ENCODE measurements at places on chromosomes 7 and 10.

GRCh38 chr7:27972276-27972675 is 208.3 kb downstream of the JAZF1 start:
- no peak for DNase-seq

DNA sequence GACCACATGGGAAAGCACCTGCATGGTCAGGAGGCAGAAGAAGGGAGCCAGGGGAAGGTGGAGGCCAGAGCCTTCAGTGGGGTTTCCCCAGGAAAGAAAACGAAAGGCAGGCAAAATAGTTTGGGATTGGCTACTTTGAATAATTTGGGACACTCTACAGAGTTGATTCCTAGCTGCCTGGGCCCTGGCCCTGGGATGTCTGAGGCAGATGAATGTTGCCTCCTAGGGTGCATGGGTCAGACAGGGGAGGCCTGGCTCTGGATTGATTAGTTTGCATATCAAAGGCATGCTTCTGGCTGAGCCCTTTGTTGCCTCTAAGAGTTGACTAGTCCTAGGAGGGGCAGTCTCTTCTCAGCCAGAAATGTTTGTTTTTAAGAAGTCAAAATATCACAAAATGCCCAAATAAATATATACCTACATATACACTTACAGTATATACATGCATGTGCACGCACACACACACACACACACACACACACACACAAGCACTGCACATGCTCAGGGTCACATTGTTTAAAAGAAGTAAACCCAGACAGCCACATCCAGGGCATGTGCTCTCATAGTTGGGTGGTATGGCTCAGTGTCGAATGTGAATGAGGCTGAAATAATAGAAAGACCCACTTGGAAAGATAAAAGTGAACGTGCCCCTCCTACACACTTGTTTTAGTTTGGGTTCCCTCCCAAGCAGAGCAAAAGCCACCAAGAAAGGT is 184.2 kb downstream of the GPAM start:
- DNase-seq, result no peak

DNA sequence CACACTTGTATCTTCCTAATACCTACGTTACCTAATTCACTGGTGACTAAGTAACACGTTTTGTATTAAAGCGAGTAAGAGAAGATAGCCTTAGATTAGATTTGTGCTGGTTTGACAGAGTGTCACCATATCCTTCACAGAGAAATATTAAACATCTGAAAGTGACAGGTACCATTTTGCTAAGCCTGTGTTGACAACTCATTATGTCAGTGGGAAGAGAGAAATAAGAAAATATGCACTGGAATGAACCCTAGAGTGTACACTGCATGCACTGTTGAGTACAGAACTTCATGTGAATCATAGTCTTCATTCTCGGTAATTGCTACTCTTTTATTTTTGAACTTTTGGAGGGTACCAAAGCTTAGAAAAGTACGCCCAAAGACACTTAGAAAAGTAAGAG is 10.9 kb downstream of the PRKG1 start:
- DNase-seq, result no peak

- DNase-seq, result no peak
Measured at GRCh38 chr7:45923818-45924217, 2.7 kb upstream of the IGFBP3 start.

- no peak for DNase-seq
Measured at GRCh38 chr7:27123477-27124053, 7.0 kb downstream of the HOXA4 start.

DNA sequence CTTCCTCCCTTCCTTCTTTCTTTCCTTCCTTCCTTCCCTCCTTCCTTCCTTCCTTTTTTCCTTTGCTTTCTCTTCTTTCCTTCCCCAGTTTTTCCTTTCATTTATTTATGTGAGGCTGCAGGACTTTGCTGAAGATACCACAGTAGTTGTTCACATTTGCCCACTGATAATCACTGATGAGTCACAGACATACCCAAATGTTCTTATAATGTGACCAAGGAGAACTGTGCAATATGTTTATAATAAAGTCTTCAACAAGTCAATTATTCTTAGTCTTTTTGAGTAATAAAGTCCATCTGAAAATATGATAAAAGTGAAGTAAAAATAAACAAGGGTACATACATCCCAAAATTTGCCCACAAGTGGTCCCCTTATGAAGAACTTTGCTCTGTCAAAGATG is 159.7 kb downstream of the GNAI1 start:
- DNase-seq, result no peak

GRCh38 chr10:65620404-65621048 is 1305.3 kb upstream of the LRRTM3 start:
- DNase-seq, result no peak

GRCh38 chr7:84916161-84916560 is 270.7 kb downstream of the SEMA3D start:
- DNase-seq, result no peak

DNA sequence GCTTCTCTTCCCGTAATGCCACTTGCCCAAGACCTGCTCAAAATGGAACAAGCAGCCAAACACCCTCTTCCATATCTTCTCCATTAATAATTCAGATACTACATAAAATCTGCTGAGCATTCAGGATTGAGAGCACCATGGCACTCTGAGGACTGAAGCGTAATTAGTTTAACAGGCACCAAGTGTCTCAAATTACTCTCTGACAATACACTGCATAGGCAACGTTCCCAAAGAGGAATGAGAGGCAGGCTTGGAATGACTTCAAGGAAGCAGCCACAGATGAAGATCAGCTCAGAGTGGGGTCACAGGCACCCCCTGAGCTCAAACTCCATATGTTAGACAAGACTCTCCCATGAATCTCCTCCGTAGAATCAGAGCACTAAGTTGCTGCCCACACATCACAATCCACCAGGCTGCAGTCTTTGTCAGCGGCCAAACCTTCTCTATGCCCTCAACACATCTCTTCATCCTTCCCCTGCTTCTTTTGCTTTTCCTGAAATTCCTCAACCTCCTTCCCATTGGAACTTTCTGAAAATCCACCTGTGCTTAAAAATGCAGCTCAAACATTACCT is 4.7 kb upstream of the ABLIM1 start:
- DNase-seq, result no peak

GRCh38 chr7:156764016-156764669 is 123.6 kb downstream of the RNF32 start:
- no peak for DNase-seq

GRCh38 chr10:90494183-90494582 is 363.7 kb downstream of the HTR7 start:
- DNase-seq, result no peak

- DNase-seq, result no peak
Measured at GRCh38 chr10:132802694-132803320, 16.9 kb upstream of the NKX6-2 start.

DNA sequence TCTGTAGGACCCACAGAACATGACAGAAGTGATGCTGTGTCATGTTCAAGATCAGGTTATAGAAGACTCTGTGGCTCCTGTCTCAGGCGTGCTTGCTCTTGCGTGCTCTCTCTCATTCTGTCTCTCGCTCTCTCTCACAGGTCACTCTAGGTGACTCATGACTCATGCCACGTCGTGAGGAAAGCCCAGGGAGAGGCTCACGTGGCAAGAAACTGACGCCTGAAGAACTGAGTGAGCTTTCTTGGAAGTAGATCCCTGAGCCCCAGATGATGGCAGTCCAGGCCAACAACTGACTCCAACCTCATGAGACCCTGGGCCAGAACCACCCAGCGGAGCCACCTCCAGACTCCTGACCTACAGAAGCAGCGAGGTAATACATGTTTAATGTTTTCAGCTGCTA is 103.3 kb downstream of the DNMBP start:
- no peak for DNase-seq

GRCh38 chr10:131762789-131763696 is 137.8 kb upstream of the PPP2R2D start:
- DNase-seq, result no peak

- DNase-seq, result no peak
Measured at GRCh38 chr10:102752266-102752930, 8.7 kb downstream of the WBP1L start.

GRCh38 chr7:46658281-46658680 is 737.2 kb upstream of the IGFBP3 start:
- no peak for DNase-seq

- no peak for DNase-seq
Measured at GRCh38 chr10:18822156-18822555, 162.9 kb downstream of the ARL5B start.

GRCh38 chr10:59272061-59272460 is 90.3 kb downstream of the FAM13C start:
- no peak for DNase-seq

DNA sequence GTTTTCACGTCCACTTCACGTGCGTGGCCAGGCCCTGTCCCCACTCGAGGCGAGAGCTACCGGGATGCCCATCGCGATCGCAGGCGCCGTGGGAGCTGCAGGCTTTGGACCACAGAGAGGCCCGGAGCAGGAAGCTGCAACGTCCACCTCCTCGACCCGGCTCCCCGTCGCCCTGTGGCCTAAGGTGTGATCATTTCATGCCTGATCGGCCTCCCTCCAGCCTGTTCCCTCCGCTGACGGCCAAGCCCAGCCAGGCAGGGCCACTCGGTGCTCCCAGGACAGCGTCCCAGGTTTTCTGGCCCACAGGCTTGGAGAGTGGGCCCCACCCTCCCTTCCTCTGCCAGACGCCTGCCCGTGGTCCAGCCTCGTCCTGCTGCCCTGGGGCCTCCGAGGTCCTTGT is 19.6 kb downstream of the KNDC1 start:
- DNase-seq, result no peak

DNA sequence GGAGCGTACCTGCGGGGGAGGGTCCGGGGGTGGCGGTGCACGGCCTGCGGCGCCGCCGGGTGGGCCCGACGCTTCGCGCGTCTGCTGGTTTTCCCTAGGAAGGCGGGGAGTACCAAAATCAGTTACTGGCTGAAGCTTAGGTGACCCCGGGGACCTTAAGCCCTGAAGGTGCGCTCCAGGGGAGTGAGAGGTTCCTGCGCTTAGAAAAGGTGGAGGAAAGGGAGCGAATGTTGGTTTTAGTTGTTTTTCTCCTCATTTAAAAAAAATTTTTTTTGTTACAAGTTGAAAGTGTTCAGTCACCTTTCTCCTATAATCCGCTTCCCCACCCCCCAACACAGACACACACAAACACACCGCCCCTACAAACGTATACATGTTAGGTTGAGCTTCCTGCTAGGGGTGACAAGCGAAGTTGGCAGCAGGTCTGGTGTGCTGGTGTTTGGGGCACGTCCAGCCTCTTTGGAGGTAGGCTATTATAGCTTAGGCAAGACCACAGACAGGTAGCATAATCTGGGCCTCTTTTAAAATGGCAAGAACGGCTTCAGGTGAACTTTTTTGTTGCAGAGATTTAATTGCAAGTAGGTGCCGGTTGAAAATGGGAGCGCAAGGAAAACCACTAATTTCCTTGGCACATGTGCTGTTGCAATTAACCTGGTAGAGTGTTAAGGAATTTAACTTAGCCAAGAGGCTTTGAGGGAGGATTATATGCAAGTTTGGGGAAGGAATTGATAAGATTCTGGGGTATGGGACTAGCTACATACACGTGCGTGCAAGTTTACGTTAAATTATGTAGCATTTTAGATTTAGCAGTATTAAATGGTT is 945 bp downstream of the ADD3 start:
- peak; percentile 43 for DNase-seq

DNA sequence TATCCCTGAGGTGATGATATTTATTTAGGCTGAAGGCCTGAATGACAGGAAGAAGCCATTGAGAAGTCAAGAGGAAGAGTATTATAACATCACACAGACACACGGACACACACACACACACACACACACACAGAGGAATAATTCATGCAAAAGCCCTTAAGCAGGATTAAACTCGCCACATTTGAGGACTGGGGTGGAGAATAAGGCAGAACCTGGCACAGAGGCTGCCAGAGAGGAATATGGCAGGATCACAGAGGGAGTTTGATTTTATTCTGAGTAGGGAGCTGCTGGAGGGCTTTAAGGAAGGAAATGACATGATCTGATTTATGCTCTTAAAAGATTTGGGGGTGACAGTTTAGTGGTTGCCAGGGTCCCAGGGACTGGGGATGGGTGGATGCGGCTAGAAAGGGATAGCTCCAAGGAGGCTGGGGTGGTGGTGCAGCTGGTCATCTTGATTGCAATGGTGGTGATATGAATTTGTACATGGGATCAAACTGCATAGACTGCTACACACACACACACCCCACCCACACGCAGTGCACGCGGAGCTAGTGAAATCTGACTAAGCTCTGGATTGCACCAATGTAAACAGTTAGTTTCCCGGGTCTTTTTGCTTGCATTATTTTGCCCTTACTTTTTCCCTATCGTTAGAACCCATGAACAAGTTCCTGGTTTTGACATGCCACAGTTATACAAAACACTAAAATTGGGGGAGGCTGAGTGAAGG is 11.2 kb downstream of the SMURF1 start:
- no peak for DNase-seq

DNA sequence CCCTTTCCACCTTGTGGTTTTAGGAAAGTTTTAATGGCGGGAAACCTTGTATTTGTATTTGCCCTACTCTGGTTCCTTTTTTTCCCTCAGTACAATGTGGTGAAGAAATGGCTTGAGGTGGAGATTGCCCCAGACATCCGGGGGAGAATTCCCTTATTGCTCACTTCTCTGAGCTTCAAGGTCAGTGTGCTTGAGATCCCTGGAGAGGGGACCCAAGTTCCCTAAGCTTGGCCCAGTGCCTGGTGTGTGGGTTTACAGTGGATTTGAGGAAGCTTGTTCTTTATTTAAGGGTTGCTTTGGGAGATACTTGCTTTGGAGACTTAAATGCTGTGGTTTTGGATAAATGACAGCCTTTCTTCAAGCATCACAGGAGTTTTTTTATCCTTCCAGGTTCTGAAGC is 18.3 kb downstream of the CALHM2 start:
- DNase-seq, result no peak

- no peak for DNase-seq
Measured at GRCh38 chr7:157645539-157645938, 308.7 kb downstream of the DNAJB6 start.

GRCh38 chr10:20303453-20304152 is 487.4 kb downstream of the PLXDC2 start:
- DNase-seq, result no peak

DNA sequence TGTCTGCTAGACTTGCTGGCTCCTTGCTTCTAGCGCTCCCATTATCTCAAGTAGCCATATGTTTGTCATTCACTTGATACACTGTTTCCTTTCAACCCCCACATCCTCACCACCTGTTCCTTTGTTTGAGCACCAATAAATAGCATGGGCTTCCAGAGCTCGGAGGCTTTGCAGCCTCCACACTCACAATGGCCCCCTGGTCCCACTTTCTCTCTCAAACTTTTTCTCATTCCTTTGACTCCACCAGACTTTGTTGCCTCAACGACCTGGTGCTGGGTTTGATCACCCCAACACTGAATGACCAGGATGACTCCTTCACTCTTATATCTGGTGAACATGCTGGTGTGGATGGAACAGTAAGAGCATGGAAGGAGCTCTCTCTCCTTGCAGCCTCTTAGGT is 114.5 kb upstream of the TRIM24 start:
- DNase-seq, result no peak

GRCh38 chr7:16412274-16413254 is 8.8 kb downstream of the CRPPA start:
- no peak for DNase-seq

DNA sequence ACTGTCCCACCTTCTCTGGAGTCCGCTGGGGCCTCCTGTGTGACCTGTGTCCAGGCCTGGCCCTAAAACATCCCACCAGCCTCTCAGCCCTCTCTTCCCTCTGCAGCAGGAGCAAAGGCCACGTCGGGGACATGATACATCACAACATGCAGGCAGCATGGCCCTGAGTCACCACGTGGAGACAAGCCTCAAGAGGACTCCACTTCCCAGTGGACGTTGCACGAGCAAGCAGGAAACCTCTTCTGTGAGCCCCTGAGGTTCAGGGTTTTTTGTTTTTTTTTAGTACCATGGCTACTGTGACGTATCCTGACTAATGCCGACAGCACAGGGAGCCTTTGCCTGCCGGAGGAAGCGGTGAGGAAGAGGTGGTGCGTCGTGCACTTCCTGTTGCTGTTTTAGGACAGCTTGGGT is 165.9 kb downstream of the DNAJB6 start:
- DNase-seq, result peak; percentile 46

- no peak for DNase-seq
Measured at GRCh38 chr10:130862122-130862521, 449.4 kb downstream of the TCERG1L start.

Data from activated CD4-positive, CD25-positive, alpha-beta regulatory T cell treated with anti-CD3 and anti-CD28 coated beads, Interleukin-2, amount 50 U/mL, for 72 hours (primary cell).